Parietal lobe (tissue), 2 donors: ENCODE measurements at places on chromosomes 2 and 18. TPM values are rescaled to one million over a fixed set of nuclear protein-coding genes. Genes with fewer than 3 reads are reported as not detected.

LYG2 gene
- not detected for total RNA-seq

CSRNP3 gene
- 254 TPM for total RNA-seq

SLC9A2 gene
- 0.63 TPM for total RNA-seq

FRZB gene
- 14.1 TPM for total RNA-seq

FBLN7 gene
- 2.5 TPM for total RNA-seq

WDR43 gene
- total RNA-seq: 52.6 TPM

PRKAG3 gene
- not detected for total RNA-seq

REG1A gene
- total RNA-seq: not detected

EMX1 gene
- 27.9 TPM for total RNA-seq
